Left colon (tissue), 2 donors: ENCODE measurements at places on chromosomes 13 and 19. TPM values are rescaled to one million over a fixed set of nuclear protein-coding genes. Genes with fewer than 3 reads are reported as not detected.

The FUT6 gene
- total RNA-seq = 61.6 TPM

The LILRB2 gene
- 3.2 TPM for total RNA-seq

The FXYD1 gene
- 30.3 TPM for total RNA-seq

The METTL21C gene
- total RNA-seq = not detected

The IFNL4 gene
- not detected for total RNA-seq

The GRK1 gene
- 0.09 TPM for total RNA-seq

The ATP8A2 gene
- total RNA-seq = 0.42 TPM

The ZNF541 gene
- not detected for total RNA-seq

The ZNF728 gene
- 0.75 TPM for total RNA-seq

The PDE4C gene
- total RNA-seq = 2.5 TPM

The DCLK1 gene
- 2.7 TPM for total RNA-seq

The KASH5 gene
- not detected for total RNA-seq

The SMAD9 gene
- total RNA-seq = 9.7 TPM

The WDR87 gene
- total RNA-seq = not detected

The CRTC1 gene
- 10.2 TPM for total RNA-seq

The B3GNT8 gene
- 28.7 TPM for total RNA-seq

The ZNF529 gene
- total RNA-seq = 4.9 TPM

The ZNF816 gene
- total RNA-seq = 14.2 TPM

The SMIM44 gene
- total RNA-seq = 6.1 TPM

The NKPD1 gene
- total RNA-seq = 0.15 TPM

The GRWD1 gene
- total RNA-seq = 25.1 TPM

The ZNF793 gene
- 3.2 TPM for total RNA-seq

The SMG9 gene
- total RNA-seq = 40.3 TPM

The NECTIN2 gene
- 125 TPM for total RNA-seq

The PLIN4 gene
- total RNA-seq = 12.0 TPM

The NFIC gene
- 57.8 TPM for total RNA-seq

The CEACAM21 gene
- not detected for total RNA-seq

The CLN5 gene
- total RNA-seq = 30.4 TPM
